ENCODE measurements at places on chromosomes 6 and 20. TPM values are rescaled to one million over a fixed set of nuclear protein-coding genes. Genes with fewer than 3 reads are reported as not detected.

DNA sequence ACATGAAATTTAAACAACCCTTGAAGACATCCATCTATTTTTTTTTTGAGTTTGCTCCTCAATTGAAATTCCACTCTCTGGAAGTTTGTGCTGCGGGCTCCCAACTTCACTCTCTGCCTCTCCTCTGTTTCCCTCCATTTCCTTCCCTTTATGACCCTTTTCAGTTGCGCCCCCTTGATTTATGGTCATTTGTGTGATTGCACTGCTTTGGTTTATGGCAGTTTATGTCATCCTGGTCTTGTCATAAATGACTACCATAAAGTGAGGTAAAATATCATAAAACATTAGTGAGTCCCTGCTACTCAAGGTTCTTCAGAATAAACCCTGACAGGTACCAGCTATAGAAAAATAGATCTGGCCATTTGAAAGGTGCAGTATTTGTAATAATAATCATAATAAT, 348.3 kb upstream of the ZFP64 start:
- no peak for DNase-seq

- DNase-seq, result no peak
Observed at GRCh38 chr20:50085481-50086365, 27.2 kb downstream of the UBE2V1 start.

- no peak for DNase-seq
Observed at GRCh38 chr20:36173451-36173933, 19.0 kb downstream of the EPB41L1 start.

The SEL1L2 gene
- not detected for total RNA-seq

The BMP6 gene
- 16.2 TPM for total RNA-seq
